NCI-H82 (cell line): ENCODE measurements at places on chromosomes 4 and X.

DNA sequence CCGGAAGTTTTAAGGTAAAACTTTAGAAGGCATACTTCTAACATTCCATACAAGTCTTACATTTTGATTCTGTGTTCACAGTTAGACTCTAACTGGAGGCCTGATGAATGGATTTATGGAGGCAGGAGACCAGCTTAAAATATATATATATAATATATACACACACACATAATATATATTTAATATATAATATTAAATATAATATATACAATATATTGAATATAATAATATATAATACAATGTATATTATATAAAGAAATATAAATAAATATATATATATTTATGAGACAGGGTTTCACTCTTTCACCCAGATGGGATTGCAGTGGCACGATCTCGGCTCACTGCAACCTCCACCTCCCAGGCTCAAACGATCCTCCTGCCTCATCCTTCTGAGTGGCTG is 7.9 kb upstream of the CTSO start:
- no peak for DNase-seq

DNA sequence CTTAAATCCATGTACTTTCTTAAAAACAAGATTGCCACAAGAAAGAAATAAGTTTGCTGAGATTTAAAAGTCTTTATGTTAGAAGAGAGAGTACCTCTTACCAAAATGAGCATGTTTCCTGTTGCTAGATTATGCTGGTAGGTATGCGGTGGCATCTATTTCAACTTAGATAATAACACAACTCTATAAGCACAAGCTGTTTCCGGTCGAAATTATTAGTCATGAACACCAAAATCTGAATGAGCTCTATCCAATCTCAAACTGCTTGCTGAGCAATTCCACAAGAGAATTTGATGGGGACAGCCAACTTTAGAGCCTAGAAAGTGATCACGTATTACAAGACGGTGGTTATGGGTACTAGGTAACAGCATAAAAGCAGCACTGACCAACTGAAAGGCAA is 49.3 kb downstream of the CBR4 start:
- DNase-seq = no peak

DNA sequence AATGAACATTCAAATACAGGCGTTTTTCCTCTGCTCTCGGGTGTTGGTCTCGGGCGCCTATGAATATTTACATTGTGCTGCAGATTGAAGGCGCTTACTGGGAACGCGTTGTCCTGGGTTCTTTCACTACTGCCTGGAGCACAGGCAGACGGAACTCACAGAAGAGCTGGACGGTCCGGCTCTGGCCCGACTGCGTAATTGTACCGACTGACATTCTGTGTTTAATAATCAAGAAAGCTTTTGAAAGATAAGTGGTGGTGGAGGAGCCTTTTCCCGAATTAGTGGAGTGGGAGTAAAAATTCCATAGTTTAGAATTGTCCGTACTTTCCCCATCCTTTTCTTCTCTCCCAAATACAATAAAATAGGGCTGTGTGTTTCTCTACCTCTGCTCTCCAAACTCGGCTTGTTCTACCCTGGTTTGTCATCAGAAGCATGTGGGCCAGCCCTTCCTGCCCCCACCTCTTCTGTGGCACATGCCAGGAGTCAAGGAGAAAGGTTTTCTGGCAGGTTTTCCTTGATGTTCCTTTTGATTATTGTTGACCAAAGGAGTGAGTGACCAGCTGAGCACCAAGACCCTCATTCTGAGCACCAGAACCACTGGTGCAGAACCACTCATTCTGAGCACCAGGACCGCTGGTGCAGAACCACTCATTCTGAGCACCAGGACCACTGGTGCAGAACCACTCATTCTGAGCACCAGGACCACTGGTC is 2.3 kb downstream of the FHDC1 start:
- DNase-seq = no peak

DNA sequence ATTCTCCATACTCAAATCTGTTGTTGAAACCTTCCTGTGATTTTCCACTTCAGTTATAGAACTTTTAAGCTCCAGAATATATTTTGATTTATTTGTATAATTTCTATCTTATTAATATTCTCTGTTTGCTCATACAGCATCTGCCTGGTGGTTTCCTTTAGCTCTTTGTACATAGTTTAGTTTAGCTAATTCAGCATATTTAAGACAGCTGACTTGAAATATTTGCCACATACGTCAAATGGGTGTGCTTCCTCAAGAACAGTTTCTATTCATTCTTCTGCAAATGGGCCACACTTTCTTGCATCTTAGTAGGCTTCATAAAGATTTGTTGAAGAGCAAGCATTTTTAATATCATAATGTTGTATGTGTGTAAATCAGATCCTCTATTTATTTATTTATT is 101.8 kb downstream of the MAGEC1 start:
- DNase-seq = no peak

DNA sequence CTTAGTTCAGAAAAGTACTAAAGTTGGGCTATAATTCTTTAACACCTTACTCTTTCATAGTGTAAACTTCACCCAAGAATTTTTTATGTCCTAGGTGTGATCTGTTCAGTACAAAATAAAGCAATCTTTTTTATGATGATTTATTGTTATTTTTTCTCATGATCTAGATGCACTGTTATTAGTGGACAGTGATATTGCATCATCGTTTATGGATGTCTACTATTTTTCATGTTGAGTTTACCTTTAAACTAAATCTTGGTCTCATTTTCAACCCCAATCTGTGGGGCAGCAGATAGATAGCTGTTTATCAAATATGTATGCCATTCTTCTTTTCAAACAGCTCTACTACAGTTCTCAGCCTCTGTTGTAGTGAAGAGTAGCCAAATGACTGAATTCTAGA is 215.4 kb downstream of the UGT8 start:
- no peak for DNase-seq

- DNase-seq = no peak
Measured at GRCh38 chrX:13888284-13888683, 71.4 kb upstream of the GPM6B start.

DNA sequence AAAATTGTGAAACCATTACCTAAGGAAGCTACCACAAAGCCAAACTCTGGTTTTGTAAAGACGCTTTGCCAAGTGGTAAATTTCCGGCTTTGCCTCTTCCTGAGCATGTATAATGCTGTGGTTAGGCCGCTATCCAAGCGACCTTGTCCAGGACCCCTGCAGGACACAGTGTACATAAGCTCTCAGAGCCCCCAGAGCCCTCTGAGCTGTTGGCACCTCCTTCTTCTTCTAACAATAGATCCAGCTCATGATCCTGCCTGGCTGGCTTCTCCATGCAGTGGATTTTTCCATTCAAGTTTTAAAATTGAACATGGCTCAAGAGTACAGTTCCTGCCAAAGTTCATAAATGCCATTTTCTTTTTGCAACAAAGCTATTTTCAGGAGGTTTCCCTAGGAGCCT is 326.7 kb downstream of the MAPK10 start:
- no peak for DNase-seq

DNA sequence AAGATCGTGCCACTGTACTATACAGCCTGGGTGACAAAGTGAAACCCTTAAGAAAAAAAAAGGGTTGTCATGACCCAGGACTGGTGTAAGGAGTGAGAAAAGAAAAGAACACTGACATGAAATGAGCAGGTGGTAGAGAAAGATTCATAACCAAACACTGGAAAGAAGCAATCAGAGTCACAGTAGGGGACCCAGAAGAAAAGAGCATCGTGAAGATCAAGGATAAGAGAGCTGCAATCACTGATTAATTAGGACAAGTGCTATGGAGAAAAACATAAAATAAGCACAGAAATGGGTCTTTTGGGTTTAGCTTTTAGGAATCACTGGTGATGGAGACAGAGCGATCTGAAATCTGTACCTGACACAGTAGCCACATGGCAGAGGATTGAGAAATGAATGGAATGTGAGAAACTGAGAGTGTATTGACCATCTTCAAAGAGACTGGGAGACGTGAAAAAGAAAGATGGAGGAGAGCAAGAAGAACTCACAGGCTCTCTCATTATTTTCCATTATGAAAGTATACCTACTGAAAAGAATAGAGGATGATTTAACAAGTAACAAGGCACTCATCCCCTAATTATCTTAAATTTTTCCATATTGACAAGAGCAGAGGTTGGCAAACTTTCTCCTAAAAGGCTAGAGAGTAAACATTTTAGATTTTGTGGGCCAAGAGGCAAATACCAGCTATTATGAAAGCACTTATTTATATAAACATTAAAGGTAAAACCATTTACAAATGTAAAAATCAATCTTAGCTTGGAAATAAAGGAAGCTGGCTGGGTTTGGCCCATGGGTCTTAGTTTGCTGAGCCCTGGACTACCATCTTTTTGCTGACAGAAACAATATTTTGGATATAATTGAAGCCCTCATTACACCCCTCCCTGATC is 7.3 kb downstream of the TMEM154 start:
- no peak for DNase-seq

DNA sequence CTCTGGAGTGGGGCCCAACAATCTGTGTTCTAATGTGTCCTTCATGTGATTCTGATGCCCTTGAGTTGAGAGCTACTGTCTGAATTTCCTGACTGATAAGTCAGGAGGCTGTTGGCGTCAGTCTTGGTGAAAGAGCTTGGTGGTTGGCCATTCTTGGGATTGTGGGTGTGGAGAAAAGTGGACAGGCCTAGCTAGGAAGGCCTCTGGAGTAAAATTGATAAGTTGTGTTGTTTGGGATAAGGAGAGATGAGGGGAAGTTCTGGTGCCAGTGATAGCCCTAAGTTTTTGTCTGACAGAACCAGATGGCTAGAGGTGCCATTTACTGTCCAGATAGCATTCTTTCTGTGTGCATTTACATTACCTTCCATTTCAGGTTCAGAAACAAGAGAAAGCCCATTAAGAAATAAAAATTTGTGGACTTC is 11.7 kb downstream of the NSD2 start:
- DNase-seq = no peak

GRCh38 chr4:75989846-75990528 is 758 bp downstream of the SDAD1 start:
- DNase-seq = no peak

DNA sequence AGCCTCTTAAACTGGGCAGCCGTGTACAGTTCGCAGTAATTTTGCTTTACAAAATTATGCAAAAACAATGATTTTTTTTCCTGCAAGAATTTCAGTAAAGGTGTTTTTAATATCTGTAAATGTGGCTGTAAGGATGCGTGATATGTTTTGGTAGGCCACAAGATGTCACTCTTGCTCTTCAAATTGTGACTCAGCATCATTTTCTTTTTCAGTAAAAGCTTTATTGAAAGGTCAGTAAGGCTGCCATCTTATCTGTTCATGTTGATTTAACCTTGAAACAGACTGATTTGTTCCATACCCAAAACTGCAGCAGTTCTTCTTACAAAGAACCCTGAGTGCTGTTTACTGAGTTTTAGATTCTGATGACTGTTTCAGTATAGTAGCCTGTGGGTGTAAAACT is 39.9 kb downstream of the TXLNG start:
- DNase-seq = peak; percentile 29

GRCh38 chr4:152045807-152046571 is 285.2 kb upstream of the GATB start:
- DNase-seq = peak; percentile 78
